ENCODE measurements at places on chromosomes 16 and 17. TPM values are rescaled to one million over a fixed set of nuclear protein-coding genes. Genes with fewer than 3 reads are reported as not detected.

DNA sequence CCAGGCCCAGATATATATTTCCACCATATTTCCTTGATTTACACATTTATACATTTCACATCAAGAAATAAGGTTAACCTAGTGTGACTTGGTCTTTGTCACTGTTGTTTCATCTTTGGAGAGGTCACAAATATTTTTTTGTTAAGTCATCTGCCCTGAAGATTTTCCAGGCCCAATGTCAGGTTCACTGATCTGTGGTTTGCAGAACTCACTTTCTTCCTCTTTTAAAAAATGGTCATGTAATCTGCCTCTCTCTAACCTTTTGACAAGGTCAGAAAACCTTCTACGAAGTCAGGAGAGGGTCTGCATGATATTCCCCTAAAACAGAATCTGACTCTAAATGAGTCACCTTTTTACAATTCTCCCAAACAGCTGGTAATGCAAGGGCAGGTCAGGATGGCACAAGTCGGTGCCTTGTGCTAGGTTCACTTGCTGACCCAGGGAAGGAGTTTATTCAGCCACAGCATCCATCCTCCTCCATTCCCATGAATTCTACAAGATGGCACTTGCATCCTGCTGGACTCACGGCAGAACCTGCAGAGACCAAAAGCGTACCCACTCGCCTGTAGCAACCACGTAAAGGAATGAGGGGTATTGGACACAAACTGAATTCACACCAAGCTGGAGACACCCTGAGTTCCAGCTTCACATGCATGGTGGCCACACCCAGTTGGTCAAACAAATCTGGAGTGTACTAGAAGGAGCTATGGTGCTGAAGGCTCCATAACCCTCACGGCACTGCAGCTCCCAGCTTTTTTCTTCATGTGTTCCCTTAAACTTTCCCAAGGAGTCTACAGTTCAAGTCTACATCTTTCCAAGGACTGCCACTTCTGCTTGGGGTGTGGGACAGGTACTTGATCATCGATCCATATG lies 1.6 kb upstream of the KIAA0513 start:
- no peak for DNase-seq

- no peak for DNase-seq
These were observed 265.9 kb upstream of the SALL1 start for GRCh38 chr16:51416926-51417325.

DNA sequence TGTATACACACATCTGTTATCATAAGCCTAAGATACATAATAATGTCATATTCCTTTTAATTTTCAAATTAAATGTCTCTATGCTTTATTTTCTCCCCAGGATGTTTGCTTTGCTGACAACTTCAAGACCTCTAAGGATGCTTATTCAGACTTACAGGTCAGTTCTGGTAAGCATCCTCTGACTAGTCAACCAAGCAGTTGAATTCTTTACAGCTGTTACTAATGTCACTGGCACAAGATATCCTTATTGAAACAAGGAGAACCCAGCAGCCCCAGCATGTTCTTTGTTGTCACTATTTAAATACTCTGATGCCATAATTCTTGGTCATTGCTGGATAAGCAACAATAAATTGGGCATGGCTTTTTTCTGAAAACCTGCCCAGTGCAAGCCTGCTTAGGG lies 232.3 kb upstream of the PMFBP1 start:
- DNase-seq: no peak

GRCh38 chr16:4667203-4667963 lies 26.0 kb upstream of the NUDT16L1 start:
- no peak for DNase-seq

GRCh38 chr17:290121-290521 lies 62.5 kb downstream of the RPH3AL start:
- DNase-seq: no peak

DNA sequence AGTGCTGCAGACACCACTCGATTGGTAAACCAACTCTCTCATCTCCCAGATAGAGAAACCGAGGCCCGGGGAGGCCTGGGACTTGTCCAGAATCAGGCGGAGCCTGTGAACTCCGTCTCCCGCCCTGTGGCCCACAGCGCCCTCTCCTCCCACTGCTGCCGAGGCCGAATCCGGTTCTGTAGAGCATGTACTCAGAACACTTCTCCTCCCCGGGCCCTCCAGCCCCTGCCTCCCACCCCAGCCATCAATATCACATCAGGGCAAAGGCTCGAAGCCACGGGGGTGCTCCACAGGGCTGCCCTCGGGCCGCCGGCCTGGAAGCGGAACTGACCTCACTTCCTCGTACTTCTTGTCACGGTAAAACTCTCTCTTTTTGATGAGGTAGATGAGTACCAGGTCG lies 13.0 kb downstream of the EMC6 start:
- no peak for DNase-seq

CPNE7 gene
- total RNA-seq: 0.85 TPM

SPATA2L gene
- total RNA-seq: 36.6 TPM

CDH1 gene
- 0.17 TPM for total RNA-seq

FBXO39 gene
- total RNA-seq: 3.7 TPM

TBC1D3K gene
- total RNA-seq: not detected
